ENCODE measurements at places on chromosomes 5 and 9. TPM values are rescaled to one million over a fixed set of nuclear protein-coding genes. Genes with fewer than 3 reads are reported as not detected.
A peak's percentile ranks its signal among the peaks of the same experiment; 100 is the strongest.

TNC gene
- total RNA-seq = 17.6 TPM

DNA sequence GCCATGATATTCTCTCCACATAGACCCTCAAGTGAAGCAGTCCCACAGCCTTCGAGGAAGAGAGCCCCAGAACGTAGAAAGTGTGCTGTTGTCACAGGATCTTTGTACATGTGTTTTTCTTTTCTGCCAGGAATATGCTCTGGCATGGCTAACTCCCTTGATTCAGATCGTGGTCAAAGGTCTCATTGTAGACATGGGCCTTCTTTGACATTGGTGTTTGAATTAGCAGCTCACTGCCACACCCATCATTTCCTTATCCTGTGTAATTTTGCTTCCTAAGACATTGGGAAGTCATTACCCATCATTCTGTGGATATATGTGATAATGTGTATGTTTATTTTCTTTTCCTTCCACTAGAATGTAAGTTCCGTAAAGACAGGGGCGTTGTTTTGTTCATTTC lies 25.5 kb downstream of the MTRR start:
- DNase-seq = no peak
- H3K4me3 ChIP-seq = no peak overlapping the region
- H3K36me3 ChIP-seq = peaks cover 8% of the 10 kb centered on the region
- H3K4me1 ChIP-seq = no peaks in the 10 kb centered on the region

DNA sequence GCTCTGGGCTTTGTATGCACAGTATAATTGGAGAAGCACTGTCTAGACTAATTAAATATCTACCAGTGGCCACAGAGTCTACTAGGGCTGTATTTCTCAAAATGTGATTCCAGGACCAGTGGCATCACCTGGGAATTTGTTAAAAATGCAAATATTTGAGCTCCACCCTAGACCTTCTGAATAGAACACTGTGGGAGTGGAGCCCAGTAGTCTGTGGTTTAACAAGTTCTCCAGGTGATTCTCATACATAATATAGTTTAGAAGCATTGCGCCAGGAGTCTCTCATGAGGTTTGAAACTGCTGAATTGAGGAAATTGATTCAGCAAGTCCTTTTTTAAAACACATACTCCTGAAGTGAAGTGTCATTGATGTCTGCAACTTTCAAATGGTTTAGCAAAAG lies 74.7 kb downstream of the FCHO2 start:
- peak overlapping the region; percentile 69 for H3K27ac ChIP-seq
- peaks cover 18% of the 10 kb centered on the region for H3K4me1 ChIP-seq
- no peaks in the 10 kb centered on the region for H3K36me3 ChIP-seq
- H3K4me3 ChIP-seq = no peak overlapping the region
- DNase-seq = peak; percentile 41

DNA sequence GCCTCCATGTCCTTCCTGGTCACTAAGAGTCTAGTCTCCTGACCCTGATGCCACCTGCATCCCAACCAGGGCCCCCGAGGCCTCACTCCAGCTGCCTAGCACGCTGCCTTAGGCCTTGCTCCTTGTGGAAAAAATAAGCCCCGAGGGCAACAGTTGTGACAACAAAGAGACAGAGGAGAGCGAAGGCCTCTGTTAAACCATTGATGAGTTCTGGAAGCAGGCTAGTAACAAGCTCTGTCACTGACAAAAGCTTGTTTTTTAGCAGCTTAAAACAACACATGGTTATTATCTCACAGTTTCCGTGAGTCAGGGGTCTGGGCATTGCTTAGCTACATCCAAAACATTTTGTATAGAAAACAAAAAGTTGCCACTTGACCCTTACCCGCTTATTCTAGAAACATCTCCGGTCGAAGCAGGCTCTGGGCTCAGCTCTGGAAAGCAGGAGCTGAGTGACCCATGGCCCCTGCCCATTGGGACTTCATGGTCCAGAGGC lies 48.2 kb upstream of the TBC1D2 start:
- H3K4me3 ChIP-seq = no peak overlapping the region
- no peaks in the 10 kb centered on the region for H3K27me3 ChIP-seq
- H3K36me3 ChIP-seq = no peaks in the 10 kb centered on the region
- no peak overlapping the region for H3K27ac ChIP-seq

DNA sequence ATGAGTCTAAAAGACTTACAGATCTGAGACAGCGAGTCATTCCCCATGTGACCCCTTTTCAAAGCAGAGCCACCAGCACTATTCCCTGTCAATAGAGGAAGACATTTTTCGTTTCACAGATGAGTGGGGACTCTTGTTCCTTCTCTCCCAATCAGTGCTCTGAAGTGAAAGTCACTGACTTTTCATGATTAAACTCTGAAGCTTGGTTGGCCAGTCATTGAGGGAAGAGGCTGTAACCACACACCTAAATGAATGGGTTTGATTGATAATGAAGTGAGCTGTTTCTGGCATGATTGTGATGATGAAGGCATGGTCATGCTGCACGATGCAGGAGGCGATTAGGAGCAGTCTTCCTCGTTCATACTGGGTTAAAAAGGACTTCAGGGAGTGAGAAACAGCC lies 171.9 kb downstream of the ZNF462 start:
- no peak overlapping the region for H3K27ac ChIP-seq
- no peak overlapping the region for H3K4me3 ChIP-seq
- H3K36me3 ChIP-seq = no peaks in the 10 kb centered on the region
- no peaks in the 10 kb centered on the region for H3K27me3 ChIP-seq

PRLR gene
- 1.6 TPM for total RNA-seq

NFIB gene
- total RNA-seq = 0.61 TPM

GRCh38 chr9:89661391-89661949 lies 56.7 kb downstream of the GADD45G start:
- H3K27ac ChIP-seq = no peak overlapping the region
- H3K4me1 ChIP-seq = peaks cover 22% of the 10 kb centered on the region

- peaks cover 7% of the 10 kb centered on the region for H3K36me3 ChIP-seq
- DNase-seq = no peak
- no peak overlapping the region for H3K4me3 ChIP-seq
Observed at GRCh38 chr9:35712762-35713400, 19.1 kb downstream of the TLN1 start.

DNA sequence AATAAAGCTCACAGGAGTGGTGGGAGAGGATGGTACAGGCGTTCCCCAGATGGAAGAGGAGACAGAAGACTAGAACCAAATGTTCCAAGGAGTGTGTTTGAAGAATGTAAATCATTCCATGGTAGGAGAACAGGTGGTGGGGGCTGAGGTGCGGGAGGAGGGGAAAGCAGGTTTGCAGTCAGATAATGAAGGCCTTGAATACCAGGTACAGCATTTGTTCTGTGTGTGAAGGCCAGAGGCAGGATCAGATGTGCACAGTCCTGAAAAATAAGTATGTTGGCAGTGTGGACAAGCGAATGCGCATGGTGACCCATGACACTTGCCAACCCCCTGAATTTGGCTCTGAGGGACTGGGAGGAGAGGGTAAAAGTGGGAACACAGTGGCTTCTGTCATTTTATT lies 59.9 kb upstream of the ALDH1B1 start:
- H3K36me3 ChIP-seq = no peaks in the 10 kb centered on the region
- no peak for DNase-seq
- no peaks in the 10 kb centered on the region for H3K4me1 ChIP-seq
- no peak overlapping the region for H3K27ac ChIP-seq

FYB1 gene
- total RNA-seq = 1.3 TPM

GRCh38 chr9:114276908-114277821 lies 45.7 kb upstream of the ORM1 start:
- peak; percentile 9 for DNase-seq
- H3K27ac ChIP-seq = no peak overlapping the region
- H3K27me3 ChIP-seq = no peaks in the 10 kb centered on the region
- no peak overlapping the region for H3K4me3 ChIP-seq

DNA sequence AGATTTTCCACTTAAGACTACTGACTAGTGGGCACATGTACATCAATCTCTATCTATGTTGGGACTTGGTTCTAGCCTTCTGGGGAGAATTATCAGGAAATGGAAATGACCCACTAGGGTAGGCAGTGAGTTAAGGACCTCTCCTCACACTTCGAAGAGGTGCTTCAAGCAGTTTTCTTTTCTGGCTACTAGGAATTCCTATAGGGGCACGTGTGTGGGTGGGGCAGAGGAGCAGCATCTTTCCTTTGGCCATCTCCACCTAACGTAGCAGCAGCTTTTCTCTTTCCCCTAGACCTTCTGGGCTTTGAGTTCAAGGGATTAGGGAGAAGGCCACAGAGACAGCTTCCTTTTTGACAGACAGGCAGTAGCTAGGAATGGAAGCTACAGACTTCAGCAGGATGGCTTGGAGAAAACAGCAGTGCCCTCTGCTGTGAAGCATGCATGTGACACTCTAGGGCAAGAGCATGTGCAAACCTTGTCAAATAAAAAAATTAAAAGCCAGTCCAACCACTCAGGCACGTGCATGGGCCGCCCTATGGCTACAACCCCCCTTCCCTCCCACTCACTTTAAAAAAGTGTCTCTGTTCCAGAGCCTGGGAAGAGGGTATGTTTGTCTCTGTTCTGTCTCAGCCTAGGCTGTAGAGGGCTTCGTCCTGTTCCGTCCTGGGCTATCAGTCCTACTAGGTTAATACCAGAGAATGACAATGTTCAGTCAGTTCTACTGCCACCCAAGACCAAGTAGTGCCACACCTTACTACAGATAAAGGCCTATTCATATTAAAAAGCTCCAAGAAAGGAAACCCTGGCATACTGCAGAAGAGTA lies 8.7 kb upstream of the GFRA3 start:
- DNase-seq = peak; percentile 78
- H3K36me3 ChIP-seq = peaks cover 1% of the 10 kb centered on the region
- H3K4me1 ChIP-seq = no peaks in the 10 kb centered on the region
- H3K4me3 ChIP-seq = no peak overlapping the region

- no peak for DNase-seq
- no peak overlapping the region for H3K4me3 ChIP-seq
- no peaks in the 10 kb centered on the region for H3K27me3 ChIP-seq
- H3K36me3 ChIP-seq = no peaks in the 10 kb centered on the region
- H3K27ac ChIP-seq = no peak overlapping the region
- no peaks in the 10 kb centered on the region for H3K4me1 ChIP-seq
Observed at GRCh38 chr9:80964374-80964773, 725.0 kb downstream of the TLE1 start.

TPD52L3 gene
- total RNA-seq = not detected

PCDHA10 gene
- total RNA-seq = 0.02 TPM

PDE6A gene
- total RNA-seq = 2.5 TPM

DNA sequence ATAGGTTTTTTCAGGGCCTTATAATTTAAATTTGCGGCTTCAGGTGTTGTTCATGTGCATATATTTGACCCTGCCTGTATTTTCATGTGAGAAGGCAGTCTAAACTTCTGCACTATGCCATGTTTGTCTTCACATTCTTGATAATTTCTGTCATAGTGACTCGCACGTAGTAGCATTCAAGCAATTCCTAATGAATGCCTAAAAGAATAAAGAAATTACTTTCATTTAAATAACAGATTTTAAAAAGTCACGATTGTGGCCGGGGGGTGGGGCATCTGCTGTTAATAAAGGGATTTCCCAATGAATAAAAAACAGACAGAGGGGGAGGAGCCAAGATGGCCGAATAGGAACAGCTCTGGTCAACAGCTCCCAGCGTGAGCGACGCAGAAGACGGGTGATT lies 318.0 kb downstream of the ADAMTS6 start:
- no peaks in the 10 kb centered on the region for H3K27me3 ChIP-seq
- no peak overlapping the region for H3K27ac ChIP-seq
- no peak for DNase-seq
- H3K4me3 ChIP-seq = no peak overlapping the region

SLC6A7 gene
- total RNA-seq = not detected

All from Caco-2 (cell line).